ENCODE measurements at places on chromosomes 5 and 9.

- no peak for DNase-seq
Observed at GRCh38 chr9:91836515-91836914, 113.5 kb downstream of the ROR2 start.

GRCh38 chr5:107900721-107901120 lies 230.0 kb upstream of the EFNA5 start:
- no peak for DNase-seq

DNA sequence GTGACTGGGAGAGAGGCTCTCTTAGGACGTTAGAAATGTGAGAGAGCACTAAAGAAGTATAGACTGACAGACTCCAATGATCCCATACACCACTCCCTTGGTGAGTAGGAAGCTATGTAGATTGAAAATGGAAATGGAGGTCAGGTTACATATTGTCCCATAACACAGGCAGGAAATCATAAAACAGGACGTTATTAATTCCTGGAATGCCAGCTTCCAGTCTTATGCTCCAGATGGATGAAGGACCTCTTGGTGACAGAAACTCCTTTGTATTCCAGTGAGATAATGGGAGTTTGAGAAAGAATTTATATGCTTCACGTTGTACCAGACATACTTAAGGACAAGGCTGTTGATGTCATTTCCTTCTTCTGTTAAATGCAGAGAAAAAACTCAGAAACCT lies 338.2 kb upstream of the ITGA1 start:
- DNase-seq: no peak

DNA sequence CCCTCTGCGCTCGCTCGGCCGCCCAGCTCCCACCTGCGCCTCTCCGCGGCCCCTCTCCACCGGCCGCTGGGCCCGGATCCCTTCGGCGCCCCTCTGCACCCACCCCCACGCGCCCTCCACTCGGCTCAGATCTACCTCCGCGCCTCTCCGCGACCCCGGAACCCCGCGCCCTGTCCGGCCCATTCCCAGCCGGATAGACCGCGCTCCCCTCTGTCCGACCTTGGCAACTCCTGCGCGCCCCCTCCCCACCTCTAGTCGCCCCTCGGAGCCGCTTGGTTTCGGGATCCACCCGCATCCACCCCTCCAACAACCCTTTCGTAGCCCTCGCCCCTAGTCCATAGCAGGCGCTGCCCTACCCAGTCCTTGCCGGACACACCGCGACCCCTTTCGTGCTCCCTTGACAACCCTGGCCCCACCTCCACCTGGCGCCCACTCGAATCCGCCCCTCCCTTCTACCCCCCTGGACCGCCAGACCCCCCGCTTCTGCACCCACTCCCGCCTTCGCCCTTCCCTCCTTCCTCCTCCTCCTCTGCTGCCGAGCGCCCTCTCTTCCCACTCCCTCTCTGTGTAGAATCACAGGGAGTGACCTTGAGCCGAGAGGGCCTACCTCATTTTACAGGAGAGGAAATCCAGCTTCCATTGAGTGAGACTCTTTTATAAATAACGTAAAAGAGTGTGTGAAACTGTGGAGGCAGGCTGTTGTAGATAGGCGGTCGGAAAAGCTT lies 525 bp upstream of the AK3 start:
- DNase-seq: no peak

DNA sequence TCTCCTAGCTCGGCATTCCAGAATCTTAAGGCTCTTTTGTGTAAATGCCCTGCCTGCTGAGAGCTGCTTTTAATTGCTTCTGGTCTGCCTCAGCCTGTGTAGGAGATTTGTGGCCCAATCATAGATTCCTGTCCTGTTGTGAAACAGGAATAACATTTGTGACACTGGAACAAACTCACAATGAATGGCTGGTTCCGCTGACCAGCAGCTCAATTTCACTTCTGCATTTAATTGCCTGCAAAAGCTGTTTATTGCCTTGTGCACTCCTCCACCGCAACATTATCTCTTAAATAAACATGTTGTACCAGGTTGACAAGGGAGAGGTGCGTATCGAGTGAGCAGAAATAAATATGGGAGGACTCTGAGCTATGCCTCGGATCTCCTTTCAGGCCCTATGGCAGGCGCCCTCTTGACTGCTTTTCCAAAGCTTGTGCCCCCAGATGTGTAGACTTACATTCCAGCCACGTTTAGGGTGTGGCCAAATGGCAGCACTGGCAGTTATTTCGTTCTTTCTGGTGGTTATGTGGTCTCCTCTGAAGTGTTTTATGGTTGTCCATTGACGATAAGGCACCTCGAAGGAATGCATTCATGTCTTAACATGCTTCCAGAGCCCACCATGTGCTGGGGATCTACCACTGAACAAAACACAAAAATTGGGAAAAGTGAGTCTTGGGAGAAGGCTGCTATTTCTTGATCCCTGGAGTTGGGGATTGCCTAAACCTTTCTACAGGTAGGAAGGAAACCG lies 58.1 kb downstream of the DMRT1 start:
- no peak for DNase-seq

DNA sequence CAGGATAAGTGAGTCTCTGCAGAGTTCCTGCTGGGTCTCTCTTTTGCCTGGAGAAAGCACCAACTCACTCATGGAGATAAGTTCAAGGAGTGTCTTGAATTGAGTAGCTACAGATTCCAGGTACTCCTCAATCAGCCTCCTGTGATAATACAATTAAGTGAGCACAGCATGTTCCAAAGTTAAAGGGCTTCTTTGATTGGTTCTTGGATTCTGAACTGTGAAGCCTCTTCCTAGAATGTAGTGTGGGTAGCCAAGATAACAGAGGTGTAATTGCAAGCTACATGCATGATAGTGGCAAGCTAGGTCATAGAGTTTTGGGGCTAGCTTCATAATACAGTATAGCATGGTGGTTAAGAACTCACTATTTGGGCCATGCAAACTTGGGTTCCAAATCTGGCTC lies 23.2 kb upstream of the CARNMT1 start:
- no peak for DNase-seq

DNA sequence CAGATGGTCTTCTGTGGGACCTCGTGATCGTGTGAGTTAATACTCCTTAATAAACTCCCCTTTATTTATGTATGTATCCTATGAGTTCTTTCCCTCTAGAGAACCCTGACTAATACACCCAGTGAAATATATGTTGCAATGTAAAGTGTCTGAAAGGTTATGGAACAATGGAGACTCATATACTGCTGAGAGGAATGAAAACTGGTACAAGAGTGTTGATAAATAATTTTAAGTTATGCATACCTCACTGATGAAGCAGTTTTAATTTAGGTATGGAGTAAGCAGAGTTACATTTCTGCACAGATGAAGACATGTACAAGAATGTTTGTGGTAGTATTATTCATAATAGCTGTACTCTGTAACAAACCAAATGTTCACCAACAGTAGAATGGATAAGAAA lies 438.3 kb downstream of the TAF11L14 start:
- no peak for DNase-seq

DNA sequence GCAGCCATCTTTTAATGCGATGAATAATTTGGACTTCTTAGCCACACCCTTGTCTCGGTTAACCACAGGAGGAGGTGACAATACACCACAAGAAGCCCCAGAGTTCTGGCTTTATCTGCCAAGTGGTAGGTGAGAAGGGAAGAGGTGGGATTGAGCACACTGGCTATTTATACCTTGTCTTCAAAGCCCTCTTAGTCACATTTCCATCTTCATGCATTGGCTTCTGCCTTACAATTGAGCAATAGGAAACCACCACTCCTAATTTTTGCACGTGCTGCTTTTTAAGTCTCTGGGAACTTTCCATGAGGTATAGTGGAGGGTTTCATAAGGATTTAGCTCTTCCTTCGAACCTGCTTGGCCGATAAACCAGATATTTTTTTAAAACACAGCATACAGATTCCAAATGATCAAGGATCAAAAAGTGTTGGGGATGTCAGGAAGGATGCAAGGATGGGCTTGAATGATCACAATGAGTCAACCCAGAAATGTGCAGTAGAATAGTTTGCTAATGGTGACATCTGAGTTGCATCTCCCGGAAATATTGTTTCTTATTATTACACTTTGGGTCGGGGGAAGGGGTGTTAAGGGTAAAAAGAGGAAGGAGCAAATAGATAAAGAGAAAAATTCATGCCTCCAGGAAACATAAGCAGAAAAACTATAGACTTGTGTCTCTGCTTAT lies 25.5 kb downstream of the PLAC8L1 start:
- no peak for DNase-seq

GRCh38 chr5:87076931-87077330 lies 190.8 kb upstream of the RASA1 start:
- no peak for DNase-seq

DNA sequence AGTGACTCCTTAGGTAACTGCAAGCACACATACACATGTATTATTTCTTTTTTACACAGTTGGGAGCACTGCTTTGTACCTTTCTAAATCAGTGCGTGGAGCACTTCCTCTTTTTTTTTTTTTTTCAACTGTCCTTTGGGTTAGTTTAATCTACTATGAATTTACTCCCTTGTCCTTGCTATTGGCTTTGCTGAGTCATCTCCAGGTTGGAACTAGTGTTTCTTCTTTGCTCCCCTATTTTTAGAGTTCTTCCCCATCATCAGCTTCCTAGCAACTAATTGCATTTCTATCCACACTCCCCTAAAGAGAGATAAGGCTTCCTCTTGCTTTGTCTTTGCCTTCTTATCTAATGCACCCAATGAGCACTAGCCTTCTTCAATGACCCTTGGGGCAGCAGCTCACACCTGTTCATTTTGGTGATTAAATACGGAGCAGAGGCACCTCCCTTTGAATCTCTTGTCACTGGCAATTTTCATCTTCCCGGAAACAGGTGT lies 24.3 kb downstream of the S100Z start:
- DNase-seq: no peak

DNA sequence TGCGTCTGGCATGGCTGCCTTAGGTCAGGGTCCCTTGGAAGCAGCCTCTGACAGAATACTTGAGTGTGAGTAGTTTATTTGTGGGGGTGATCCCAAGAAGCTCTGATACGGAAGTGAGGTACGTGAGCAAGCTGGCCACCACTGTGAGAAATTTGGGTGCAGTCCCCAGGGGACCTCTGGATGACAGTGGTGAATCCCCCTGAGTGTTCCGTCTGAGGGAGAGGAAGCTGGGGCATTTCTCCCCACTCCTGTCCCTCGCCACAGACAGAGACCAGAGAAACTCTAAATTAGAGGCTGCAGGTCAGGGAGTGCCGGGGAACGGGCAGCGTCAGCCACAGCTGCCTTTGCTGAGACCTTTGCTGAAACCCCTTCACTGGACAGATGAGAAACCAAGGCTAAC lies 155.9 kb upstream of the COL5A1 start:
- DNase-seq: no peak

DNA sequence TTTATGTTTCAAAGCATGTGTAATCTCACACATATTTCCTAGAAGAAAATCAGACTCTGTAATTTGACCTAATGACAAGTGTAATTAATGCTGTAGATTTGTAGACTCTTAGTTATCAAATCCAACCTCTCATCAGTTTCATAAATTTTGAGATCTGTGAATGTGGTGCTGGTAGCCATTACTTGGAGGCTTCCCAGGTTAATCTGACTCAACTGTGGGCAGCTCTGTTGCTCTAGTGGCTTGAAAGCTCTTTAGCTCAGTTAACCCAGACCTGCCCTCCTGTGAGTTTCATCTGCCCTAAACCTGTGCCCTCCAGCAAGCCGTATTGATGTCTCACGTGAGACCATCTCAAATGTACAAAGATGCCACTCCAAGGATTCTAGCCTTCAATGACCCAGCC lies 323.4 kb downstream of the FBXL7 start:
- DNase-seq: no peak

DNA sequence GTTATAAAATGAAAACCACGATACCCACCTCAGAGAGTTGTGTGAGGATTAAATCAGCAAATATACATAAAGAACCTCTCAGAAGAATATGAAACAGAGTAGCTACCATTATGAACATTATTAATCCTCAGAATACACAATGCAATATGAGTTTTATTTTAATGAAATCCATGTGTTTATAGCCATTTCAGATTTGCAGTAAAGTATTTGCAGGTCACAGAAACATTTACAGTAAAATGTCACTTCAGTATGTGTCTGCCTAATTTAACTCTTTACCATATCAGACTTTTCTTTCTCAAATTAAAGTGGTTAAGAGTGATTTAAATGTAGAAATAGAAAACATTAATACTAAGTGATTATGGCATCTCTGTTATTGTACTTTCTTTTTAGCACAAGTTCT lies 365.2 kb upstream of the MPDZ start:
- no peak for DNase-seq

DNA sequence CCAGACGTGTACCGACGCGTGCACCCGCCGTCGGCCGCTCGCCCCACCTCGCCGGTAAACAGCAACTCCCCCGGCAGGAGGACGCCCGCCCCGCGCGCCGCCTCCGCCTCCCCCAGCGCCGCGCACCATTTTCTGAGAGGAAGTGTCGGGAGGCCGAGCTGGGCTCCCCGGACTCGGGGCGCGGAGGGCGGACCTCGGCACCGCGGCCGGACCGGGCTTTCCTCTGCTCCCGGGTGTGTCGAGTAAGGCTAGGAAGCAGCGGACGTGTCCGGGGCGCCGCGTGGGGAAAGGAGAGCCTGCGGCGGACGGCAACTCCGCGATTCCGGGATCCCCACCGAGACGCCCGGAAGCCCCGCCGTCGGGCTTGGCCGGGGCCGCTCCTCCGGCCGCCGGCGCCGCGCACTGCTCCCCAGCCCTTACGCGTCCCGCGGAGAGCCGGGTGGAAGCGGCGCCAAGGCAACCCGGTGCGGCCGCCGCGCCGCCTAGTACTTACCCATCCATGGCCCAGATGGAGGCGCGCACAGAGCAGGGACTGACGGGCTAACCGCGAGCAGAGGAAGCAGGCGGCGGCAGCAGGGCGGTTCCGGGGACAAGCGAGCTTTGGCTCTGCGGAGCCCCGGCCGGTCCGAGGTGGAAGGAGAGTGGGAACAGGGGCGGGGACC lies at the start of gene PTBP3:
PTBP3 (minus strand) TSS at position 643 of the 662 bp plus-strand sequence. CDS start 35,754 bp downstream, outside the sequence.
- peak; percentile 49 for DNase-seq

- DNase-seq: no peak
Observed at GRCh38 chr9:79286992-79287707, 284.6 kb upstream of the TLE4 start.

- DNase-seq: no peak
Observed at GRCh38 chr9:135991771-135992170, 30.6 kb upstream of the UBAC1 start.

GRCh38 chr5:51397996-51398395 lies 14.7 kb downstream of the ISL1 start:
- DNase-seq: no peak

DNA sequence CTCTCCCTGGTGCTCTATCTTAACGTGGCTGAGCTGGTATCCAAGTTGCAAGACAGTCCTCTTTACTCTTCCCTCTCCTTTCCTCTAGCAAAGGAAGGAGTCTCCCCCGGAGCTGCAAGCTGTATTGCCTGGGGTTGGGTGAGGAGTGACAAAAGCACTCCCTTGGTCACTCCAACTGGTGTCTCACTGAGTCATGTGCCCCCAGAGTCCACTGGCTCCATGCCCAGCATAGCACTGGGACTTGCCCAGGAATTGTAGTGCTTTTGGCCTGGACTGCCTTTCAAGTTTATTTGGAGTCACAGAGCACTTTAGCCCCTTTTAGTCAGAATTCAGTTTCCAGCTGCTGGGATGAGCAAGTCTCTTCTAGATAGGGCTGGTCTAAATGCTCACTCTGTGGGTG lies 82.6 kb upstream of the FST start:
- no peak for DNase-seq

DNA sequence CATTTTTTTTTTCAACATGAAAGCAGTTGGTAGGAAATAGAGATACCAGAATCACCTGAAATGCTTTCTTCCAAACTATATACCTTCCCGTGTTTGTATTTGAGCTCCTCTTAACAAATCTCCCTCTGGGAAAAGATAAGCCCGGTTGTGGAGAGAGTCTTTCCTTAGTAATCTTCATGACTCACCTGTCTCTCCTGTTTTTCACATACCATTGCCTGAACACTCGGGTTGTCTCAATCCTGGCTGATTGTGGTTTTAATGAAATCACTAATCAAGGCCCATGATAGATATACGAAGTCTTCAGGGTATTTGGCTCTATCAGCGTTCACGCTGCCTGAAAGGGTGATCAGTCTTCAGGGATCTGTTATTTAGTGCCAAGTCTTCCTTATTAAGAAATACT lies 136.7 kb downstream of the MAN2A1 start:
- no peak for DNase-seq
